ENCODE measurements at places on chromosomes 7 and 10.

DNA sequence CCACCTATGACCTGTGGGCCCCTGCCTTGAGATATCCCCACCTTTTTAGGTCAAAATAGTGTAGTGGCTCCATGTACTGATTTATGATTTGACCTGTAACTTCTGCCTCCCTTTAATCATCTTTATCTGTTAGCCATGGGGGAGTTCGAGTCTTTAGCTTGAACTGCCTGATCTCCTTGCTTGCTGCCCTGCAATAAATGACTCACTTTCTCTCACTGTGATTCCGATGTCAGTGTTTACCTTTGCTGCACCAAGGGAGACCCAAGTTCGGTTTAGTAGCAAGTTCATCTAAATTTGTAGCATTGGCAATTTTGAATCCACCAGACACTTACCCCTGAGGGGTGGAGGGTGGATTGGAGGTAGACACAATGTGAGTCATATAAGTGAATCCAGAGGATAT is 814.6 kb upstream of the AUTS2 start:
- no peak for DNase-seq

GRCh38 chr10:89159316-89159715 is 47.8 kb downstream of the CH25H start:
- no peak for DNase-seq

GRCh38 chr10:101403161-101403560 is 49.2 kb downstream of the BTRC start:
- no peak for DNase-seq

- no peak for DNase-seq
Measured at GRCh38 chr10:34341473-34341872, 473.6 kb downstream of the PARD3 start.

DNA sequence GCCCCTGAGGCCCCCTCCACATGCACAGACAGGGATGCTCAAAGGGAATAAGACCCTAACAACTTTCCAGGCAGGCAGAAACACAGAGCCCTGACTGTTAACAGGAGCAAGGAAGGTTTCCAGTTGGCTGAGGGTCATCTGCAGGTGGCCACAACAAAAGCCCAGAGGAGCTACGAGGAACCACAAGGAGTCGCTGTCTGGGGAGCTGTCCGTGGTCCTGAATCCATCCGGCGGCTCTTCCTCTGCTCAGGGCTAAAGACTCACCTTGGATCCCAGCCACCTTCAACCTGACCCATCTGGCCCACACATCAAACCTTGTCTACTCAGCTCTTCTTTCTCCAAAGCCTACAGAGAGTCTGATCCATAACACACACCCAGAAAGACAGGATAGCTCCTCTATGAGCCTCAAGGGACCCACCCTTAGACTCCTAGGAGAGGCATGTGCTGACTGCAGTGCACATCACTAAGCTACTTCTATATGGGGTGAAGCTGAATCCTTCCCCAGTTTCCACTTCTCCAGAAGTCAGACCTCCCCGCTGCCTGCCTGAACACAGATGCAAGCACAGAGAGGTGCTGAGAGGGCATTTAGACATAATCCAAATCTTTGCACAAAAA is 104.0 kb downstream of the SLIT1 start:
- no peak for DNase-seq

- no peak for DNase-seq
Measured at GRCh38 chr7:14271441-14271840, 282.0 kb upstream of the ETV1 start.

- no peak for DNase-seq
Measured at GRCh38 chr7:51446785-51447184, 130.2 kb upstream of the COBL start.

DNA sequence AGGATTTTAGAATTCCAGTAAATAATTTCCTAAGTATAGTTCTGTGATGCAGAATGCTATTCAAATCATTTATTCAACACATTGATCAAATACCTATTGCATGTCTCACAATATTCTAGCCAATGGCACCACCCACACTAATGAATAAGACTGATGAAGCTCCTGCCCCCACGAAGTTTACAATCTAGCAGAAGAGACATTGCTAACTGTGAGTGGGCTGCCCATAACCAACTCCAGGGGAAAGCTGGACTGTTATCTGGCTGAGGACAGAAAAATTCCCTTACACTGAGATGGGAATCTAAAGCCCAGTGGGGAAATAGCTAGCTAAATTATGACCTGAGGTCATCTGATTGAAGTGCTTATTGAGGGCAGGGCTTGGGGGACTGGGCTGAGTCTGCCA is 128.8 kb upstream of the LYZL2 start:
- DNase-seq = no peak

- no peak for DNase-seq
Measured at GRCh38 chr7:109498131-109498530, 928.5 kb downstream of the DNAJB9 start.

DNA sequence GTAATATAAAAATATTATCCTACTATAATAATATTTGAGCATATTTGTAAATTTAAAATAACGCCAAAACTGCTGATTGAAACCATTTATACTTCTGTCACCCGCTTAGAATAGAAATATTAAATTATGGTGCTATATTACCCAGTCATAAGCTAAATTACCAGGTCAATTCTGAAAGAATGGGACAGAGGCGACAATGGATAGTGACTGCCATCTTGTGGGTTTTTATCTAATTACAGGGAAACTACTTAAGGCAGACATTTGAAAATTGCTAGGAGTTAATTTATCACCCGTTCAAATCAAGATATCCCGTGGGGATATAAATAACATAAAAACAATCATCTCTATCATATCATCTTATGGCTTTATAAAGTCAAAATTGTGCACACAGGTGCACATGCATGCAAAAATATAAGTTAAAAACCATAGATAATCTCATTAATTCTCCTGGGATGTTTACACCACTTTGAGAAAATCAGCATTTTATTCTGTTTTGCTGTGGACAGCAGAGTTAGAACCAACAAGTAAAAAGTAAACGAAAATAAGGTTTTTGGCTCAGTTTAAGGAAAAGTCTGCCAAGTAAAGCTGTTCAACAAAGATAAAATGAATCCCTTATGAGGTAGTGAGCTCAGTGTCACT is 41.3 kb upstream of the HPSE2 start:
- no peak for DNase-seq

GRCh38 chr10:77093126-77093525 is 544.5 kb downstream of the KCNMA1 start:
- no peak for DNase-seq

GRCh38 chr7:44212581-44213184 is 11.9 kb downstream of the YKT6 start:
- DNase-seq = no peak

DNA sequence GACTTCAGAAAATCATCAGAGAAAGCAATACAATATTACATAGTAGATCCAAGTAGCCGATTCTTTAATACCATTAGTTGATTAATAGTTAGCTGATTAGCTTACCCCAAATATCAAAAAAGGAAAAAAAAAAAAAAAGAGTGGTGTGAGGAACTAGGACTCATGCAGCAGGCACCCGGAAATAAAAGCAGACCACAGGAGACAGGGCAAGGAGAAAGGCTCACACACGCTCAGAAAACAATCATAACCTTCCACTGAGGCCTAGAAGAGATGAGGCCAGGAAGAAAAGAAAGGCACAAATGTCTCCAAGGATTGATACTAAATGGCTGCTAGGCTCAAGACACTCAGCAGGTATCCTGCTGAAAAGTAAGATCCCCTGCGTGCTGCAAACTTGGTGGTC is 25.9 kb downstream of the TRDMT1 start:
- DNase-seq = no peak

GRCh38 chr10:128896963-128897362 is 570.1 kb upstream of the MGMT start:
- DNase-seq = no peak

GRCh38 chr10:26243351-26243720 is 26.8 kb downstream of the GAD2 start:
- no peak for DNase-seq

GRCh38 chr10:108582387-108582786 is 1340.9 kb downstream of the XPNPEP1 start:
- DNase-seq = no peak

DNA sequence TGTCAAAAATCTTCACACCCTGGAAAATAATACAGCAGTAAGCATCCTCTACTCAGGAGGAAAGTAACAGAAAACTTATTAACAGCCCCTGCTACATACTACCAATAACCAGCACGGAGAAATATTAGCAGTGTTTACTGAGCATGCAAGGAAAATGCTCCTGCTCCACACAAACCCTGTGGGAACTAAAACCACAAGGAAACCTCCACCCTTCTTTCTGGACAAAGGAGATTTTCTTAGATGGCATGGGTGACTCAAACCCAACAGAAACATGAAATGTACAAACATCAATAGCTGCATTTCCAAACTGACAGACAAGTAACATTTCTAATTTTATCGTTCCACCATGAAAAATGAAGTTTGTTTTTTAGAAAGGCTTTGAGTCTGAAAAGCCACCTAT is 113.4 kb downstream of the VPS41 start:
- DNase-seq = no peak

DNA sequence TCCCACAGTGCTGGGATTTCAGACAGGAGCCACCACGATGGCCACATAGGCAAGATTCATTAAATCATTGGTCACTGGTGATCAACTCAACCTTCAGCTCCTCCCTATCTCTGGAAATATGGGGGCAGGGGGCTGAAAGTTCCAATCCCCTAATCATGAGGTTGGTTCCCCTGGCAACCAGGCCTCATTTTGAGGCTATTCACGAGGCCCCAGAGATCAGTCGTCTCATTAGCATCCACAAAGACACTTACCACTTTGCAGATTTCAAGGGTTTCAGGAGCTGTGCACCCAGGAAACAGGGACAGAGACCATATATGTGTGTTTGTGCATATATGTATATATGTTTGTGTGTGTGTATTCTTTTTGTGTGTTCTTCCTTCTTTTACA is 7.7 kb upstream of the GUSB start:
- no peak for DNase-seq

- DNase-seq = no peak
Measured at GRCh38 chr10:79932841-79933379, 16.0 kb downstream of the SFTPD start.

GRCh38 chr10:119222537-119222936 is 15.2 kb downstream of the GRK5 start:
- no peak for DNase-seq

DNA sequence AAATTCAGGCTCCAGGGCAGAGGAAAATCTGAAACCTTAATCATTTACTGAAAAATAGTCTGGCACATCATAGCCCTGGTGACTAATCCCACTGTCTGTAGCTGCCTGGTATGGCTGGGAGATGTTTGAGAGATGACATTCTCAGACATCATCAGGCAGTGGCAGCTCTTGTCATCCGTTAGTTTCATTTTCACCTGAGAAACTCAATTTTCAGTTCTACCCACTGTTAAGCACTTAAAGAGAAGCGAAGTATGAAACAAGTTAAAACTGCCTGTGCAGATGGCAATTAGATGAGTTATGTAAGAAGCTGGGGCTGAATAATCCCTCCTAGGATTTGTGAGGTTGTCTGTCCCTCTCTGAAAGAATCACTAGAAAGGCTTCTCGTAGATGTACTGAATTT is 150.2 kb downstream of the NSUN6 start:
- DNase-seq = no peak
